ENCODE measurements at places on chromosomes 3 and 15.

- DNase-seq, result peak; percentile 32
Measured at GRCh38 chr15:97234851-97235610, 725.5 kb upstream of the ARRDC4 start.

DNA sequence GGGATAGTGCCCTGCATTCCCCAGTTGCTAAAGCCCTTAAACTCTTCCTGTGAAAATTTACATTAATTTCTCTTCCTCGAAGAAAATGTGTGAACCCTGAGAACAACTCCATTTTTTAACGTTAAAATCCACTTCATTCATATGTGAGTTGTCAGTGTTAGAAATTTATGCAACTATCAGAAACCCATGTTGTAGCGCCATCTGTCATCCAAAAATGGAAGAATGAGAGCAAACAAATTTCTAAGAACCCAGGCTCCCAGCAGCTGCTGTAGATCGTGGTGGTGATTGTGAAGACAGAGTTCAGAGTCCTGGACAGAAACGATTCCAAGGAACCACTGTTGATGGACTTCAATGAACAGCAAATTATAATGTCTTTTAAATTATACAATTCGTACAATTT is 179.7 kb upstream of the NDN start:
- no peak for DNase-seq

DNA sequence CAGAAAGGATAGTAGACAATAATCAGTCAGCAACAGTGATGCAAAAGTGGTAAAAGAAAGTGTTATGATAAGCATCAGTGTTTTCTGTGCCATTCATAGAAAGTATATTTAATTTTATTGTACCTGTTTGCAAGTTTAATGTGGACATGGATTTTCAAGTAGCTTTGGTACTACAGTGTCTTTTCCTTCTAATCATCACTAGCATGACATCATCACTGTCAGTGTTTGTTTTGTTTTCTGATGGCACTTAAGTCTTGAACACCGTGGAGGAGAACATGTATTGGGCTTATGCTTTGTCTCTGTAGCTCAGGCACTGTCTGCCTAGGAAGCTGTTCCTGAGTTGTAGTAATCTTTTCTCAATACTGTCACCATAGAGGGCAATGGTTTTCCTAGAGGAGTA is 41.9 kb downstream of the SETD5 start:
- DNase-seq, result no peak

DNA sequence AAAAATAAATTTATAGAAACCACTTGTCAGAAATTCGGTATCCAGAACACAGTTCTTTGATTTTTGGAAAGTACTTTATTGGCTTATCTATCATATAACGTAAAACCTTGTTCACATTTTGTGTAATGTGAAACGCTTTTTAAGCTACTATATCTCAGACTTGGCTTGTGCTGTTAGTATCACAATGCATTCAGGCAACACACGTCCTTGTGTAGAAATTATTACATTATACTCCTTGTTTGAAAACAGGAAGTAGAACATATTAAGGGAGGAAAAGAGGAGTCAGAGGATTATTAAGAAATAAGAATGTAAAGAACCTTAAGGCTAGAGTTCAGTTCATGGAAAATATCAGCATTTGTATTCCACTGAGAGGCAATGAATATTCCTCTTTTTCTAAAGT is 1.6 kb downstream of the DNAJC13 start:
- DNase-seq, result no peak

- DNase-seq, result peak; percentile 28
Measured at GRCh38 chr15:43948691-43949325, 122.0 kb downstream of the WDR76 start.

- no peak for DNase-seq
Measured at GRCh38 chr3:197417441-197417840, 119.0 kb upstream of the DLG1 start.

DNA sequence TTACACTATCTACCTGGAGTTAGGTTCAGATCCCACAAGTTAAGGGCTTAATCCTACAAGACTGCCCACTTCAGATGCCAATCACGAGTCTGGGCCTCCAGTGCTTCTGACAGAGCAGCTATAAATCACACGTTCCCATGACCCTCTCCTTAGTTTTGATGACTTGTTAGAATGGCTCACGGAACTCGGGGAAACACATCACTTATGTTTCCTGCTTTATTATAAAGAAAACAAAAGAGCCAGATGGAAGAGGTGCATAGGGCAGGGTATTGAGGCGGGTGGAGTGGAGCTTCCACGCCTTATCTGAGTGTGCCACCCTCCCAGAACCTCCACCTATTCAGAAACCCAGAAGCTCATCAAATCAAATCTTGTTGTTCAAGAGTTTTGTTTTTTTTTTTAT is 170.8 kb downstream of the MOBP start:
- no peak for DNase-seq

- peak; percentile 56 for DNase-seq
Measured at GRCh38 chr3:151838574-151839312, 24.8 kb downstream of the AADAC start.

Measured in activated CD4-positive, alpha-beta T cell treated with anti-CD3 and anti-CD28 coated beads, Interleukin-2, Interleukin-6, amounts not matched to agents 100 ng/mL and 50 ng/mL, durations not matched to agents 16 hours and 8 hours (primary cell).